NCI-H2171 (cell line): ENCODE measurements at places on chromosomes 5 and 9.

- no peak for DNase-seq
Observed at GRCh38 chr5:173412566-173412965, 84.4 kb upstream of the STC2 start.

GRCh38 chr9:2704504-2704903 lies 12.8 kb upstream of the KCNV2 start:
- no peak for DNase-seq

GRCh38 chr5:3352711-3353110 lies 242.9 kb upstream of the IRX1 start:
- DNase-seq, result no peak

DNA sequence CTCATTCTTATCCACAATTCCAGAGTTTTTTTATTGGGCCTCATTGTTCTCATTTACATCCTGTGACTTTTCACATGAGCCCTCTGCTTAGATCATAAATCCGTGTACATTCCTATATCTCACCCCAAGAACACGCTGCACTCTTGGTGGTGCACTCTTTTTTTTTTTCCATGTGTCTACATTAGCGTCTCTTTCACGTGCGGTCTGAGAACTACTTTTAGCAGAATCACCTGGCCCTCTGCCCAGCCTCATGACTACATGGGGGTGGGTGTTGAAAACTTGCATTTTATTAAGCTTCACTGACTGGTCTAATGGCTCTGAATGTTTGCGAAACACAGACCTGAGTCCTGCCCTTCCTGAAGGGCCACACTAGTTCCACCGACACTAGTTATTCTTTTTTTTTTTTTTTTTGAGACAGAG lies 18.6 kb downstream of the C9orf57 start:
- DNase-seq, result no peak
